ENCODE measurements at places on chromosomes 3 and 15. TPM values are rescaled to one million over a fixed set of nuclear protein-coding genes. Genes with fewer than 3 reads are reported as not detected.

DNA sequence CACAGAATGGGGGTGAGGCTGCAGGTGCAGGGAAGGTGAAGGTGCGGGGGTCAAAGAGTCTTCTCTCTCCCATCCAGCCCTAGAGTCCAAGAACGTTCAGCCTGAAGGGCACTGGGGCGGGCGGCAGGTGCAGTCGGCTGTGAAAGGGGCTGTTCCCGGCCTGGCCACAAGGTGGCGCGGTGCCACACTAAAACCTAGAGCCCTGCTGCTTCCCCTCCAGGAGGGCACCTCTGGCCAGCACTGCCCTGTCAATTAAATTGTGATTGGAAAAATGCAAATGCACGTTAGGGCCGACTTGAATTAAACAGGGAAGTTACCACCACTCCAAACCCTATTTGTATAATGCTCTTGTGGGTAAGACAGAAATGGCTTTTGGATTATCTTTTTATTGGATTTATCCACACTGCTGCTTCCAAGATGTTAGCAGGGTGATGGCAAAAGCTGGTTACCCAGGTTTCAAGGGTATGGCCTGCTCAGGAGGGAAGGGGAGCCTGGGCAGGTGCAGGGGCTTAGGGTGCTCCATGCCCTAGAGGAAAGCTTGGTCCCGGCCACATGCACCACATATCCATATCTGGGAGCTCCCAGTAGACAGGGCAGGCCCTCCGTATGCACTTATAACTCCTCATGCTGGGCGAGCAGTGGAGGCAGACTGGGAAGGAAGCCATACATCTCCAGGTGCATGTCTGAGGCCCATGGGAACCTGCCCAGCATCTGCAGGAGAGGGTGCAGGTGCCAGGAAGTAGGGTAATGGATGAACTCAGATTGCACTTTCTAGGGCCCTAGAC lies 119.8 kb downstream of the ADCY5 start:
- DNase-seq: peak; percentile 5

GRCh38 chr3:119490153-119490552 lies 8.2 kb upstream of the TIMMDC1 start:
- DNase-seq: no peak

The ZMYND10 gene
- total RNA-seq: 0.13 TPM

The SNTN gene
- not detected for total RNA-seq

The GOLGA8J gene
- total RNA-seq: not detected

The LYZL4 gene
- total RNA-seq: not detected

The CPB1 gene
- not detected for total RNA-seq

The CEMIP gene
- total RNA-seq: 0.11 TPM

The IRAK2 gene
- total RNA-seq: 26.1 TPM

- DNase-seq: no peak
Measured at GRCh38 chr3:152769523-152769922, 65.4 kb upstream of the P2RY1 start.

GRCh38 chr3:98994128-98994762 lies 92.8 kb upstream of the DCBLD2 start:
- DNase-seq: peak; percentile 39

The RARRES1 gene
- 4.9 TPM for total RNA-seq

GRCh38 chr15:52784799-52785671 lies 5.1 kb downstream of the ONECUT1 start:
- DNase-seq: no peak

The ACKR2 gene
- total RNA-seq: not detected

The EIF2A gene
- 219 TPM for total RNA-seq

DNA sequence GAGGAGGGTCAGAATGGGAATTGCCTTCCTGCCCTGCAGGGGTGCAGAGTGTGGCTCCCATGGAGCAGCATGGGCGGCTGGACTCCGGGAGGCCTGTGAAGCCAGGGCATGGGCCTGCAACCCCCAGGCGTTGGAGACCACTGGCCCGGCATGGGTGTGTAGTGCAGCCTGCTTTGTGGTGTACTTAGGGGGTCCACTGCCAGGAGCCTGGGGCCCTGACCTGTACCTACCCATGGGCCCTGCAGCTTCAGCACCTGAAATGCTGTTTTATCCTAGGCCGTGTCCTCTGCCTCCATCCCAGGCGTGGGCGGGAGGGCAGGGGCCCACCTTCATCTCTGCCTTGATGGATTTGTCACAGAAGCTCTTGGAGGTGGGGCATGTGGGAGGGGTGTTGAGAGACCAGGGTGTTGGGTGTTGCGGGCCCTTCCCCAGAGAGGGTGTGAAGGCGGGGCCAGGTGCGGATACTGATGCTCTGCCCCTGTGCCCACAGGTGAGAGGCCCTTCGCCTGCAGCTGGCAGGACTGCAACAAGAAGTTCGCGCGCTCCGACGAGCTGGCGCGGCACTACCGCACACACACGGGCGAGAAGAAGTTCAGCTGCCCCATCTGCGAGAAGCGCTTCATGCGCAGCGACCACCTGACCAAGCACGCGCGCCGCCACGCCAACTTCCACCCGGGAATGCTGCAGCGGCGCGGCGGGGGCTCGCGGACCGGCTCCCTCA lies 45.0 kb downstream of the KLF13 start:
- DNase-seq: no peak

GRCh38 chr3:15535732-15536131 lies 14.2 kb upstream of the COLQ start:
- no peak for DNase-seq

All from pulmonary artery endothelial cell (primary cell).